Caudate nucleus (tissue), 63 donors: ENCODE measurements at places on chromosomes 3 and 15.

- DNase-seq = no peak
Observed at GRCh38 chr3:157919319-157919887, 186.8 kb downstream of the SHOX2 start.

DNA sequence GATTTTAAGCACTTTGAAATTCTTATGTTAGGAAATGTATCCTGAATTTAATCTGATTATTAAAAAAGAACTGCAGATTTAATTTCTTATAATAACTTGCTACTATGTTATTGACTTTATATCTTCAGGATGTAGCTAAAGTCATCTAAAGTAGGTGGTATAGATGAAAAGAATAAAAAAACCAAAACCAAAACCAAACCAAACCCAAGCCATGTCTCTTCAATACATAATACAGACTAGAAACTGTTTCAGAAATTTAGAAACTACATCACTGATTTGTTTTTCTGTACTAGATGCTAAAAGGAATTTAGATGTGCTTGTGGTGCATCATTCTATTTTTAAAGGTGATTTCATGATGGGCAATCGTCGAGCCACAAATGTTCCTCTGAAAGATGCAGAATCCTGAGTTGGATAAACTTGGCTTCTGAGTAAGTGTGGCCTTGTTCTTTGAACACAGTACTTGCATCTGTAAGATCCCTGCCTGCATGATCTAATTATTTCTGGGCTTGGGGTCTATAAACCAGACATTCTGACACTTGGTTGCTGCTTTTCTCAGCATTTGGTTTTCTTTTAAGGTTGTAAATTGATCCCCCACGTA, 287.1 kb upstream of the SUCLG2 start:
- no peak for DNase-seq

- DNase-seq = no peak
Observed at GRCh38 chr3:197496746-197497125, 59.0 kb downstream of the BDH1 start.

DNA sequence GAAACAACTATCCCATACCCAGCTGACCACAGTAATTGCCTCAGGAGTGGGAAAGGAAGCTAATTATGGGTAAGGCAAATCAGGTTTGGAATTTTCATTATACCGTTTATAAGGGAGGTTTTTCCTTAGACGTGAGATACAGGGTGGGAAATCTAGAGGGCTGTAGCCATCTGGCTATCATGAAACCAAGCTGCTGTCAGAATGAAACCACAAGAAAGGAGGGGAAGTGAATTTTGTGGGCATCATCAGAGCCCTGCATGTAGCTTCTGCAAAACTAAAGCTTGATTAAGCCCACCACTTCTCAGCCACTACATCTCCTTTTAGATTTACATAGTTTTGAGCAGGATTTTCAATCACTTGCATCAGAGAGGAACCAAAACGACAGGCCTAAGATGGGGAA, 893.5 kb downstream of the TUSC7 start:
- no peak for DNase-seq

GRCh38 chr3:45131201-45131600, 15.0 kb downstream of the CDCP1 start:
- DNase-seq = no peak

DNA sequence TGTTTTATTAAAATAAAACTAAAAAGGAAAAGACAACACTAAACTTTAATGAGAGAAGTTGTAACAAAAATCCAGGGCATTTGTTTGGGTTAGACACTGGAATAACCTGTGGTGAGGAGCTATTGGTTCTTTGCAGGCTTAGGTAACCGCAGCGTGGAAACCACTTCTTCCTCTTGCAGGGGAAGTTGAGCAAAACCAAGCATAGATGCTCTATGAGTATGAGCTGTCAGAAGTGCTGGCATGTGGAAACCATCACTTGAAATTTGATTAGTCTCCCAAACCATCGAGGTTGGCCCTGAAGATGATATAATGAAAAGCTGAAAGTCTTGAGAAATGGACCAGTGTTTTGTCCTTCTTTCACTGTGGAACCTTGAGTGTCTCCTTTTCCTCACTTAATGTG, 127.1 kb upstream of the RBMS3 start:
- no peak for DNase-seq

GRCh38 chr3:29649815-29650547, 369.1 kb downstream of the RBMS3 start:
- no peak for DNase-seq

GRCh38 chr15:55588070-55588814, at the start of gene PYGO1:
Gene PYGO1, minus strand, starts transcription at chr15:55588345. Its CDS starts 462 bp downstream, at chr15:55587883.
- peak; percentile 53 for DNase-seq

DNA sequence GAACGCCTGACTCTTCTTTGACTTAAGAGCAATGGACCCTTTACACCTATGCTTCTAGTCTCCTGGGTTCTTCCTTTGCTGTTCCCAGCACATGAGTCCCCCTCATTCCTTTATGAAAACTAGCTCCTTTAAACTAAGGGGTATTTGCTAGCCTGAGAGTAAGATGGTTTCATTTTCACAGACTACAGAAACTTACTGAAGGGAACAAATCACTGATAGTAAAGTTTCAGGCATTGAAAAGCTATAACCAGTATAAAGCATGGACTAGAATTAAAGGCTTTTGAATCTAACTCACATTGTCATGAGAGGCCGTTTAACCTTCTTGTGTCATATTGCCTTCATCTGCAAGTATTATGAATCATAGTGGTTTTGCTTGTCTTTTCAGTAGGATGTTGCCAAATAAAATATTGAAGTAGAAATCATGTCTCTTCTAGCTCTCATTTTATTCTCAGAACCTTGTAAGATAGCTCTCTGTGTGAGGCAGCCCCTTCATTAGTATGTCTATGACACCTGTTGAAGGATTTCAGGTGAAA, 765.9 kb downstream of the NR2F2 start:
- no peak for DNase-seq

DNA sequence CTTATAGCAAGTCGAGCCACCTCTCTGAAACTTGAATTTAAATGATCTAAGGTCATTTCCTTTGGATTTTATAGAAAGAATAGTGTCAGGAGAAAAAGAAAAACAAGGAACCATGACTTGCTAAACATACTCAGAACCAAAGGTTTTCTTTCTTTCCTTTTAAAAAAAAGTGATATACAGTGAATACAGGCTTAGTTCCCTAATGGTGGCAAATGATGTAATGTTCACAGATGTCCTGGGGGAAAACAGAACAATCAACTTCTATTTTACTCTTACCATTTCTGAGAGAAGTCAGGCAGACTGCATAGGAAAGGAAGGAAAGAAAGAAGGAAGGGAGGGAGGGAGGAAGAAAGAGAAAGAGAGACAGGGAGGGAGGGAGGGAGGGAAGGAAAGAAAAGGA, 56.5 kb downstream of the ST6GAL1 start:
- DNase-seq = no peak

GRCh38 chr3:50442945-50443579, 60.4 kb downstream of the CACNA2D2 start:
- no peak for DNase-seq

GRCh38 chr3:185552358-185552877, at the start of gene LIPH:
Gene LIPH, minus strand, starts transcription at chr3:185552588. Its CDS starts 117 bp downstream, at chr3:185552471.
- DNase-seq = no peak

DNA sequence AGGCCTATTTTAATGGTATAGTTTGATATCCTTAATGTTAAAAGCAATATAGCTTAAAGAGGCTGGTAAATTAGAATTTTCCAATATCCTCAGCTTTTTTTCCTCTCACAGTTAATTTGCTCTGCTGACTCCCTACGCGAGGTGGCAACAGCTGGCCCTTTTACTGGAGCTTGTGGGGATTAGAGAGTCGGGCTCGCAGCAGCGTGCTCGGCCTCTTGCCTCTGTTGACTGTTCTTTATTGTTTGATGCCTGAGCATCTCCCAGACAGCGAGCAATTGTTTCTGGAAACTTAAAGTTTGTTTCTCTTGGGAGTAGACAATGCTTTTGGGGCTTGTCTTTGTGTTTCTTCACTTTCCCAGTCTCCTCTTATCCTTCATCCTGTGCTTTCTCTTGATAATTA, 80.8 kb downstream of the OPA1 start:
- DNase-seq = no peak

GRCh38 chr3:100602506-100603444, 6.6 kb upstream of the ADGRG7 start:
- DNase-seq = no peak

- no peak for DNase-seq
Observed at GRCh38 chr15:96011136-96011535, 319.4 kb upstream of the NR2F2 start.

DNA sequence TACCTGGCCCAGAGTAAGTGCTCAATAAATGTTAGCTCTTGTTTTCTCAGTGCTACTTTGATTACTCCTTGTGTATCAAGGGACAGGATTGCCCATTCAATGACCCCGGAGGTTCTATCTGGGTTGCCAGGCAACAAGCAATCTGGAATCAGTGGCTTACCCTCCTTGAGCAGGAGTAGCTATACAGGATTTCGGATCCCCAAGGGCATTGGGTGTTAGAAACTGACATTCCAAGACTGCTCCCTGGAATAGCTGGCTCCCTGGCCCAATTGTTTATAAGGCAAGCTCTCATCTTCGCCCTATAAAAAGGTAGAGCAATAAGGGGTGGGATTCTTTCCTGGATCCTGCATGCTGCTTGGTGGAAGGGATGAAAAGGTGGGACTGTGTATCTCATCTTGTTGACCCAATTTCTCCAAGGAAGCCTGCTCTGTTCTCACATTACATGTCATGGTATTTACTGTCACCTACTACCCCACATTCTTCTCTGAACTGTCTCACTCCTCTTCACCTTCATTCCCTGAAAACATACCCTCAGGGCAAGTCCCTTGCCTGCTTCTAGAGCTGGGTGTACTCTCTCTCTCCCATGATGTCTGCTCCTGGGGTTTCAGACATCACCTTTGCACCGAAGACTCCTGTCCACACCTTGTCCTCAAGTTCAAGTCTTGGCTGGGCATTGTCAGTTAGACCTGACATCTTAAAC, 26.4 kb upstream of the SCN10A start:
- DNase-seq = no peak

DNA sequence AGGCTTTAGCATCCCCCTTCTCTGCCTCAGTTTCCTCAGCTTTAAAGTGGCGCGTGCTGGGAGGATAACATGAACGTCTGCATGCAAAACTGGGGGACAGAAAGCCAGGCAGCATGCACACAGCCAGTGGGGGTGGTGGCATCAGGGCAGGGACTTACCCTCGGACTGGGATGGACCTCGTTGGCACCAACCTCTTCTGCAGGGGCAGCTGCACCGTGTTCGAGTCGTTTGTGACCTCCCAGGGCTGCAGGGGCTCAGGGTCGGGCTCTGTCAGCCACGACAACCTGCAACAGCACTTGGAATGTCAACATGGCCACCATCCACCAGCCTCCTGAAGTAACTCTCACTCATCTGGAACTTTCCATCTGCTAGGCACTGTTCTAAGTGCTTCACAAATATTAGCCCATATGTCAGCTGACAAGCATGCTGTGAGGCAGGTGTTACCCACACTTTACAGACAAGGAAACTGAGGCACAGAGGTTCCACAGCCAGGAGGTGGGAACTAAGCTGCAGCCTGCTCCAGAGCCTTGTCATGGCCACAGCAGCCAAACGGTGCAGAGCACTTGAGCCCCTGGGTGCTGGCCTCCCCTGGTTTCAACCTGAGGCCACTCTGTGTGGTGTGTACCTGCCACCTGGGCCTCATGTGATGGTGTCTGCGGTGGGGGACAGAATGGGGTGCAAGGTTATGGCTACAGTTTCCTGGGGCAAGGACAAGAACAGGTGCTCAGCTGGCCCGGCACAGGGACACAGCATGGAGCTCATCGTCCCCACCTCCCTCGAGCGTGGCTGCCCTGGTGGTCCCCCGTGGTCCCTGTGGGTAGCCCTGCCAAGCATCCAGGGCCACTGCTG, 6.7 kb downstream of the C3orf22 start:
- no peak for DNase-seq

GRCh38 chr3:39000008-39000450, 51.7 kb downstream of the SCN11A start:
- no peak for DNase-seq

- DNase-seq = no peak
Observed at GRCh38 chr3:132570016-132570415, 27.1 kb upstream of the ACKR4 start.

GRCh38 chr3:152832046-152832445, 2.9 kb upstream of the P2RY1 start:
- DNase-seq = no peak

- no peak for DNase-seq
Observed at GRCh38 chr3:152870027-152870426, 35.1 kb downstream of the P2RY1 start.

DNA sequence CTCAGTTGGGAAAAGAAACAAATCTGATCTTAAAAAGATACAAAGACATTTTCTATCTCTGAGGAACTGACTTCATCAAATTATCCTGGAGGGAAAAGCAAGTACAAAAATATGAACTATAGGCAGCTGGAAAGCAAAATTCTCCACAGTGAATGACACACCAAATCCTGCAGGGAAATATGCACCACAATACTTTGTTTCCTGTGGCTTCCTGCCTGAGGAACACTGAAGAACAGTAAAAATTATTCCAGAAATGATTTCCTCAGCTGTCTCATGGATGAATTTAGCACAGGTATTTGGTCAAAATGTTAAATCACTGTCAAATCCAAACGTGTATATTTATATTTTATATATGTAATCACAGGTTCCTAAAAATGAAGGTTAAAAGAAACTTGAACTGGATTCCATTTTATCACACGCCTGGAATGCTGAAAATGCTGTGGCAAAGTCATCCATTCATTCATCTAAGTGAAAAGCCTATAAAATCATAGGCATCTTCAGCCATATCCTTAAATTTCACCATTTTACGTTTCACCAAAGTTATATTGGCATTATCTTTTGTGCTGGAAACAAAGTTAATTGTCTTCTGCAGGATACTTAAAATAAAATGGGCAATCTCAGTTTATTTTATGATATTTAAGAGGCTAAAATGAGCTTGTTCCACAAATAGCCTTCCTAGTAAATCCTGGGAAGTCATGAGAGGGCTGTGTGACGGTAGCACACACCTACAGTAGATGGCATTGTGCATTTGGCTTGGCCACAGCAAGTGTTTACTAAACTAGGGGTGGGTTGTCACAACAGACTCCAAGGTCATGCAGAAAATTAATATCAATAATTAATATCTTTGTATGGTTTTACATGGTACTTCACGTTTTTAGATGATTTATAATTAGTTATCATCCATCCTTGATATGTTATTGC, 19.3 kb upstream of the TSC22D2 start:
- no peak for DNase-seq

- peak; percentile 29 for DNase-seq
Observed at GRCh38 chr3:50121072-50122032, 32.6 kb downstream of the RBM5 start.

- no peak for DNase-seq
Observed at GRCh38 chr3:127410137-127410488, 122.3 kb upstream of the PRR20G start.
